NCI-H1092 treated with DMSO at 0.1 percent for 48 hours (cell line): ENCODE measurements at places on chromosomes 6 and 20.

- DNase-seq: no peak
Measured at GRCh38 chr6:41551086-41551700, 5.0 kb downstream of the FOXP4 start.

- DNase-seq: no peak
Measured at GRCh38 chr6:157139054-157139708, 184.1 kb downstream of the TMEM242 start.

DNA sequence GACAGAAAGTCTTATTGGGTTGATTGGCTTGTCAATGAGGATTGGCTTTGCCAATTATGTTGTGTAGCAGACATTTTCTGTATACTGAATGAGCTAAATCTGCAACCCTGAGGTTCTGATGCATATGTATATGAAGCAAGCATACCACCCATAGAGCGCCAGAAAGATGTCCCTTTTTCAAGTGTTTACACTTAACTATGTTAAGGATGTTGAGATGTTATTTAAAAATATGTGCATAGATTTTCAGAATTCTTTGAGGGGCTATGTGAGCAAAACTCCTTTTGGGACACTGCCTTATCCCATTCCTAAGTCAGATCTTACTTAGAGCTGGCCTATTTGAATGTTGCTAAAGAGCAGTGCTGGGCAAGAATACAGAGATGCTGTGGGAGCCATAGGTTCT, 1.9 kb downstream of the AIG1 start:
- DNase-seq: no peak

DNA sequence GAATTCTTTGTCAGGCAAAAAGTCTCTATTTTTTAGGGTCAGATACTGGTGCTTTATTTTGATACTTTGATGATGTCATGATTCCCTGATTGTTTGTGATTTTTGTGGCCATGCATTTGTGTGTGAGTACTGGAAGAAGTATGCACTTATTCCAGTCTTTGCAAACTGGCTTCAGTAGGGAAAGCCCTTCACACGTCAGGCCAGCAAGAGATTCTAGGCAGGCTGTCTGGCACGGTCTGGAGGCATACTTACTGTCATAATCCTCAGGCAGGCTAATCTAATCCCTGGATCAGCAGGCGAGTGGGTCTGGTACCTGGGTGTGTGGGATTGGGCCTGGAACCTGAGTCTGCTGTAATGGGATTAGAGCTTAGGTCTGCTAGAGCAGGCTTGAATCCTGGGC, 391.8 kb upstream of the MMS22L start:
- no peak for DNase-seq

DNA sequence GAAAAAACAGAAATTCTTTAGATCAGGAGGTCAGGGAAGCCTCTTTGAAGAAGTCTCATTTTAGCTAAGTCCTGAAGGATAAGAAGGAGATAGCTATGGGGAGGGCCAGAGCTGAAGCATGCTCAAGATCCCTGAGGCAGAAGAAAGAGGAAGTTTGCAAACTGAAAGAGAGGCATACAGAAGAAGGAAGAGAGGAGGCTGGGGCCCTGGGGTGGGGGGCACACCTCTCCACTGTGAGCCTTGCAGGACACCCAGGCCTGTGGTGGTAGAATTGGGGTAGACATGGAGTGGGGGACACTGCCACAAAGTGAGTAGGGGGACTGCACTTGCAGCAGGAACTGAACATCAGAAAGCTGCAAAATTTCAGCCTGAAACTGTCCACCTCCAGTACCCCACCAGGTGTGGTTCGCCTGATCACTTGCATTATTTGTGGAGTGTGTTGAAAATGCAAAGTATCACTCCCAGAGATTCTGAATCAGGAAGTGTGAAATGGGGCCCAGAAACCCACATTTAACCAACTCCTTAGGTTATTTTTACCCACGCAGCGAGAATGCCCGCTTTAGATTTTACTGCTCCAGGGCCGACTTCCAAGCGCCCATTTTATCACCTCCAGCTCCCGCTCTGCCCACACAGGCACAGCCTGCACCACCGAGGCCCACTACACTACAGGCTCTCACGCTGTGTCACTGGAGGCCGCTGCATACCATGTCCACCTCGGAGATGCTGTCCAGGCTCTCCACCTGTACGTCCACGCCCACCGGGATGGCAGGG, 44.0 kb downstream of the GABRR2 start:
- no peak for DNase-seq

- DNase-seq: no peak
Measured at GRCh38 chr6:6661191-6661590, 72.7 kb downstream of the LY86 start.

GRCh38 chr6:104130343-104130742, 729.4 kb downstream of the HACE1 start:
- no peak for DNase-seq

DNA sequence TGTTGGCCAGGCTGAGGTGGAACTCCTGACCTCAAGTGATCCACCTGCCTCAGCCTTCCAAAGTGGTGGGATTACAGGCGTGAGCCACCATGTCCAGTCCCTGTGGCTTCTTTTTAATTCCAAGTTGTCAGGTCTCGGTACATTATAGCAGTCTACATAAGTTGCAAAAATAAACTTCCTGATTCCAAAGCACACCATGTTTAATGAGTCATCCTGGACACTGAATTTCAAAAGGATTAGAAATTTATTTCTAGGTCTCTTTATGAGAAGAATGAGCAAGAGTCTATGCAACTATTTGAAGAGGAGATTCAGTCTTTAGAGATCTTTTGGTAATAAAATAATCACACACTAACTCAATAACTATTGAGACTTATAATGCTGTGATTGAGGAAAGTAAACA, 63.9 kb upstream of the MCHR2 start:
- no peak for DNase-seq

- DNase-seq: no peak
Measured at GRCh38 chr6:3329393-3330051, 70.8 kb downstream of the PSMG4 start.

DNA sequence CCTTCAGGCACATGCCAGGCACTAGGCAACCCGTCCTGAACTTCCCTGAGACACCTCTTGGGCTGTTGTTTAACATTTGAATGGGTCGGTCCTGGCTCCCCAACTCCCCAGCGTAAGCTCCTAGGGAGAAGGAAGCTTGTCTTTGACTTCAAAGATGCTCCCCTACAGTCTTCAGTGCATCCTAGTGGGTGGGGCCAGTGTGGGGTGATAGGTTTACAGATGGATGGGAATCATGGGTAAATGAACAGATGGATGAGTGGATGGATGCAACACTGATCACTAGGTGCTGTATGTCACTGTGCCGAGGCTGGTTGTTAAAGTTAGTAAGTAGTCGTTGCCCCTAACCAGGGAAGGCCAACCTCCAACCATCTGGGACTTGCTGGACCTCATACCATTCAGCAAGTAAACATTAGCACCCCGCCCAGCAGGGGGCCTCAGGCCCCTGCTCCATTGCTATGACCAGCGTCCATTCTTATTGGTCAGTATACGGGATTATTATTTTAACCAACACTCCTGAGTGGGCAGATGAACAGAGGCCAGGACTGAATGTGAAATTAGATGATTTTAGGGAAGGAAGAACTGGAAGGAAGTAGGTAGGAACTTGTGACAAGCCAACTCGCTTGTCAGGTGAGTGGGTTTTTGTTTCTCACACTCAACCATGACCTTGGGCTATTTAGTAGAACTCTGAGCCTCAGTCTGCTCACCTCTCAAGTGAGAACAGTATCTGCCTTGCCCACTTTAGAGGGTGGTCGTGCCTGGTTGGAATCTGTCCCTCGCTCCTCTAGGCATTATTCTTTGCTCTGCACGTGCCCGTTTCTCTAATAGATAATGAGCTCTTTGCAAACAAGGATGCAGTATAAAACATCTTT, 82.9 kb upstream of the FOXP4 start:
- DNase-seq: no peak

DNA sequence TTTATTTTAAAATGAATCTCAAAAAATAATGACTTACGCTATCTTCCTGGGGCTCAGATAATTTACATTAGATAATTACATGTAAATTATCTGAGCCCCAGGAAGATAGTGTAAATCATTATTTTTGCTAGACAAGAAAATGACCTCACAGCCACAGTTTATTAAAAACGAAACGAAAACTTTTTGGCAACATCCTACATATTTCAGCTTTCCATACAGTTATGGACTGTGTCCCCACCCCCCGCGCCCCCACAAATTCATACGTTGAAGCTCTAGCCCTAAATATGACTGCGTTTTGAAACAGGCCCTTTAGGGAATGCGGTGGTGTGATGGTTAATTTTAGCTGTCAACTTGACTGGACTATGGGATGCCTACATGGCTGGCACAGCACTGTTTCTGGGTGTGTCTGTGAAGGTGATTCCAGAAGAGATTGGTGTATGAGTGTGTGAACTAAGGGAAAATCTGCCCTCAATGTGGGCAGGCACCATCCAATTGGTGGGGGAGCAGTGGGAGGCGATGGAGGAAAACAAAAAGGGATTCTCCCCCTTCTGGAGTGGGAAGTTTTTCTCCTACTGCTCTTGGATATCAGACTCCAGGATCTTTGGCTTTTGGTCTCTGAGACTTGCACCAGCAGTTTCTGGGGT, 52.6 kb downstream of the TRPC4AP start:
- no peak for DNase-seq

DNA sequence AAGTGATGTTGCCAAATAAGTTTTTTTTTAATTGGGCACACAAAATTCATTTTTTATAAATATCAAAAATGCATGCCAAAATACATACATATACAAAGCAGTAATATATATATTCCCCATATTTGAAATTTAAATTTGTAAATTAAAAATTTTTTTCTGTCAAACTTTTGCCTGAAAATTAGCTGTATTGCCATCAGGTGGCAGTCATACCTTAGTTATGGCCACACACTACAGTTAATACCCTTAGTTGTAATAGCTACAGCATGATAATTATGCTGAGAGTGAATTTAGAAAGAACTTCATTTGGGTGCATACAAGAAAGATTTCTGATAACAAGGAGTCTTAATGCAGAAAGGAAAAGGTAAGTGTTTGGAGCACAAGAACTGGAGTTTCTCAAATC, 46.2 kb upstream of the SDHAF4 start:
- no peak for DNase-seq

DNA sequence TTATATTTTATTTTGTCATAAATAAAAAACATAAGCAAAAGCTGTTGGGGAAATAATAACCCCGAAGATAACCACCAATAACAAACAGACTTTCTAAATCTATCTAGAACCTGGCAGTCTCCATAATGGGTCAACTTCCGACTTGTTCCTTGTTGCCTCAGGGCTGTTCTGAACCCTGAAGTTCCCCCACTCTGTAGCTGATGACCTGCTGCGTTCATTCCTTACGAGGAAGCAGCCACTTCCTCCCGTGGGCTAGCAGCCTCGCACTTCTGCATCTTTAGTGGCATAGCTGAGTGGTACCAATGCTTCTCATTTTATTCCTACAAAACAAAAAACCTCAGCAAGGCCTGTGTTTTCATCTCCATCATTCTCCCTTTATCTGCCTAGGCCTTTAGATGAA, 103.0 kb downstream of the PLEKHG1 start:
- no peak for DNase-seq

DNA sequence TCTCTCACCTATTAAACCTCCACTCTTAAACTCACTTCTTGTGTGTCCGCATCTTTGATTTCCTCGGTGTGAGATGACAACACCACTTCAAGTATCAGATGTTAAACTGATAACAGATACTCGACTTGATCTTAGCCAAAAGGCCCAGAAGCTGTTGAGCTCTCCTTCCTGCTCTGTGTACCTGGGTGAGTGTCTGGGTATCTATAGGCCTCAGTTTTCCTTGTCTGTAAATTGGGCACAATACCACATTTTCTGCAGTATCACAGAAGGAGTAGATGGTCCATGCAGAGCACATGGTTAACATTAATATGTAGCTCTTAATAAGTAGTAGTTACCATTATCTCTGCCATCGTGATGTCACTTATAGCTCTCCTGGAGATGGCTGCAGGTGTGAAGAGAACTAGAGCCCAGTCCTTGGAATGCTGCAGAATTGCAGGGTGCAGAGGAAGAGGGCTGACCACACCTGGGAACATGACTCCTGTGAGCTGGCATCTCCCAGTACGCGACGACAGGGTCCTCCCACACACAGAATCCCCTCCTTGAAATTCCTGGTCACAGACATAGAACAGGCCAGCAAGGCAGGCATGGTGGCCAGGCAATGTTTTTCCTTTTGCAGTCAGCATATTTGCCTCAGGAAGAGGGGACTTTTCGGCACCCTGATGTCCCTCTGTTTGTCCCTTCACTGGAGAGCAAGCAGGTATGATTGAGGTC, 110.3 kb upstream of the SNX9 start:
- no peak for DNase-seq

GRCh38 chr6:12590901-12591300, 125.7 kb upstream of the PHACTR1 start:
- DNase-seq: no peak

- no peak for DNase-seq
Measured at GRCh38 chr6:53647462-53648094, 18.0 kb downstream of the KLHL31 start.

DNA sequence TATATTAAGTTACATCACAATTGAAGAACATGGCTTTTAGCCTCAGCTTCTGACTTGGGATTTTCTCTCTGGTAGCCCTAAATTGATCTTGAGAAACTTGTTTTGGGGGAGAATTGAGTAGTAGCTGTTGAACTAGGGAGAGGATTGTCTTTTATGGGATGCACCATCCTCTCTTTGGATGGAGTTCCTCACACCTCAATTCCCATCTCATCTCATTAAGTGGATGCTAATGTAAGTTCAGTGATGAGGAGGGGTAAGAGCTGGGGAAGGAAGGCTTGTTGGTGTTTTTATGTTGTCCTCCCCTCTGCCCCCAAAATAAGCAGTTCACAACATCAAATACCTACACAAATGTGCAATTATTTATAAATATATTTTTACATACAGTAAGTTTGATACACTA, 4.0 kb downstream of the GJA1 start:
- DNase-seq: no peak
